ENCODE measurements at places on chromosomes 6 and 20.

GRCh38 chr20:54137115-54137514 is 36.7 kb downstream of the CYP24A1 start:
- no peak for DNase-seq

- DNase-seq, result no peak
Observed at GRCh38 chr6:80886475-80886874, 780.0 kb downstream of the BCKDHB start.

- no peak for DNase-seq
Observed at GRCh38 chr20:3434232-3434631, 26.8 kb upstream of the DNAAF9 start.

- no peak for DNase-seq
Observed at GRCh38 chr6:132666118-132666517, 7.1 kb upstream of the TAAR1 start.

- no peak for DNase-seq
Observed at GRCh38 chr20:53971096-53971683, 99.2 kb downstream of the BCAS1 start.

DNA sequence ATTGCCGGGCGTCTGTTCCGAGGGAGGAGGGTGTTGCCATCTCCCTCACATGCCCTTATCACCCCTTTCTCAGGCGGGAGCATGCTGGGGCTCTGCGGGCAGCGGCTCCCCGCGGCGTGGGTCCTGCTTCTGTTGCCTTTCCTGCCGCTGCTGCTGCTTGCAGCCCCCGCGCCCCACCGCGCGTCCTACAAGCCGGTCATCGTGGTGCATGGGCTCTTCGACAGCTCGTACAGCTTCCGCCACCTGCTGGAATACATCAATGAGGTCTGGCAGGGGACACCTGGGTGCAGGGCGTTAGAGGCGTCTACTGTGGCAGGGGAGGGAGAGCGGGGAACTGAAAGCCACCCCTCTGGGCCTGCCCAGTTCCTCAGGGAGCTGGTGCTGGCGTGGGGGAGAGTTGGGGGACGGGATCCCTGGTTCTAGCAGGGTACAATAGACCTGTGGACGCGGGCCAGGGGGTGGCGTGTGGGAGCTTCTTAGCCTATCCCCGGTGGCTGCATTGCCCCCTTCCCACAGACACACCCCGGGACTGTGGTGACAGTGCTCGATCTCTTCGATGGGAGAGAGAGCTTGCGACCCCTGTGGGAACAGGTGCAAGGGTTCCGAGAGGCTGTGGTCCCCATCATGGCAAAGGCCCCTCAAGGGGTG is 697 bp downstream of the PPT2 start:
- peak; percentile 77 for DNase-seq

GRCh38 chr20:33832103-33832804 is 21.1 kb downstream of the CHMP4B start:
- no peak for DNase-seq

- no peak for DNase-seq
Observed at GRCh38 chr6:96907498-96907897, 9.8 kb upstream of the NDUFAF4 start.

DNA sequence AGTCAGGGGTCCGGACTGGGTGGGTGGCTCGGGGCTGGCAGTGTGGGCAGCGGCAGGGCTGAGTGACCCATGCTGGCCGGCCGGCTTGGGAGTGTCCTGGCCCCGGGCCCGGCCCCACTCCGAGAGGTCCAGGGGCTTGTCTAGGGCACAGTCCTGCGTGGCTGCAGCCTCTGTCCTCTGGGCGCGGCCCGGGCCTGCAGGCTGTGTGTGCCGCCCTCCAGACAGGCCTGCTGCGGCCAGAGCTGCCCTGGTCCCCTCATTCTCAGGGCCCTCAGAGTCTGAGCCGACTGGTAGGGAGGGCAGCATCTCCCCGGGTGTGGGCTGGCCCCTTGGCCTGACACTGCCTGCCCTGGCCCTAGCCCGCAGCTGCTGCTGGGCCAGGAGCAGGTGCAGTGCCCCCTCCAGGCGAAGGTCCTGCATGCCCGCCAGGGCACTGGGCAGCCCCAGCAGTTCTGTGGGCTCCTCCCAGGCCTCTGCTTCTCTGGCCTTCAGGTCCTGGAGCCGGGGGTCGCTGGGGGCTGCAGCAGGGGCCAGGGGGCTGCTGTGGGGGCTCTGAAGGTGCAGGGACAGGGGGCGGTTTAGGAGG is 6.9 kb upstream of the CABLES2 start:
- DNase-seq, result no peak

DNA sequence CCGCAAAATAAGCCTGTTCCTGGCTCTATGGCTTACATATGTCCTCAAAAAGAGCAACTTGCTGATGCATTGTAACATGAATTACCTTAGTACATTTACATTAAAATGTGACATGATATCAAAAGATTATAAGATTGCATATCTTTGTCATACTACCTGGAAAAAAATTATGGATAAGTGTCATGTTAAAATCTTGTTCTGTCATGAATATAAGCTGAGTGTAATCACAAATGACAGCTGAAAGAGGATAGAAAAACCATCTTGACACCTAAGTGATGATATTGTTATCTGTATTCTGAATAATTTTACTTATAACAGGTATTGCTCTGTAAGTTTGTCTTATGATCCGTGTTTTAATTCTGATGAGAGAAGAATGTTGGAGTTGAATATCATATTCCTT is 503.0 kb upstream of the RNF217 start:
- no peak for DNase-seq

- no peak for DNase-seq
Observed at GRCh38 chr6:139695361-139695760, 320.9 kb upstream of the CITED2 start.

Data from hematopoietic multipotent progenitor cell treated with erythropoietin and hydrocortisone succinate and interleukin-3 and kit ligand, for 17 days (in vitro differentiated cells).